Activated naive CD8-positive, alpha-beta T cell treated with anti-CD3 and anti-CD28 coated beads for 36 hours (primary cell): ENCODE measurements at places on chromosomes 5 and 9. TPM values are rescaled to one million over a fixed set of nuclear protein-coding genes. Genes with fewer than 3 reads are reported as not detected.

C1QTNF3 gene
- total RNA-seq: 1.8 TPM

SECISBP2 gene
- total RNA-seq: 27.3 TPM

CD72 gene
- total RNA-seq: 11.5 TPM

CAST gene
- 123 TPM for total RNA-seq

GRCh38 chr5:3056866-3057265, 305.4 kb upstream of the IRX2 start:
- DNase-seq: no peak

DNA sequence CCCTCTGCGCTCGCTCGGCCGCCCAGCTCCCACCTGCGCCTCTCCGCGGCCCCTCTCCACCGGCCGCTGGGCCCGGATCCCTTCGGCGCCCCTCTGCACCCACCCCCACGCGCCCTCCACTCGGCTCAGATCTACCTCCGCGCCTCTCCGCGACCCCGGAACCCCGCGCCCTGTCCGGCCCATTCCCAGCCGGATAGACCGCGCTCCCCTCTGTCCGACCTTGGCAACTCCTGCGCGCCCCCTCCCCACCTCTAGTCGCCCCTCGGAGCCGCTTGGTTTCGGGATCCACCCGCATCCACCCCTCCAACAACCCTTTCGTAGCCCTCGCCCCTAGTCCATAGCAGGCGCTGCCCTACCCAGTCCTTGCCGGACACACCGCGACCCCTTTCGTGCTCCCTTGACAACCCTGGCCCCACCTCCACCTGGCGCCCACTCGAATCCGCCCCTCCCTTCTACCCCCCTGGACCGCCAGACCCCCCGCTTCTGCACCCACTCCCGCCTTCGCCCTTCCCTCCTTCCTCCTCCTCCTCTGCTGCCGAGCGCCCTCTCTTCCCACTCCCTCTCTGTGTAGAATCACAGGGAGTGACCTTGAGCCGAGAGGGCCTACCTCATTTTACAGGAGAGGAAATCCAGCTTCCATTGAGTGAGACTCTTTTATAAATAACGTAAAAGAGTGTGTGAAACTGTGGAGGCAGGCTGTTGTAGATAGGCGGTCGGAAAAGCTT, 525 bp upstream of the AK3 start:
- no peak for DNase-seq

- DNase-seq: no peak
Observed at GRCh38 chr5:173472164-173472563, 143.9 kb upstream of the STC2 start.

- DNase-seq: no peak
Observed at GRCh38 chr9:92780206-92780605, 15.6 kb upstream of the BICD2 start.

DNA sequence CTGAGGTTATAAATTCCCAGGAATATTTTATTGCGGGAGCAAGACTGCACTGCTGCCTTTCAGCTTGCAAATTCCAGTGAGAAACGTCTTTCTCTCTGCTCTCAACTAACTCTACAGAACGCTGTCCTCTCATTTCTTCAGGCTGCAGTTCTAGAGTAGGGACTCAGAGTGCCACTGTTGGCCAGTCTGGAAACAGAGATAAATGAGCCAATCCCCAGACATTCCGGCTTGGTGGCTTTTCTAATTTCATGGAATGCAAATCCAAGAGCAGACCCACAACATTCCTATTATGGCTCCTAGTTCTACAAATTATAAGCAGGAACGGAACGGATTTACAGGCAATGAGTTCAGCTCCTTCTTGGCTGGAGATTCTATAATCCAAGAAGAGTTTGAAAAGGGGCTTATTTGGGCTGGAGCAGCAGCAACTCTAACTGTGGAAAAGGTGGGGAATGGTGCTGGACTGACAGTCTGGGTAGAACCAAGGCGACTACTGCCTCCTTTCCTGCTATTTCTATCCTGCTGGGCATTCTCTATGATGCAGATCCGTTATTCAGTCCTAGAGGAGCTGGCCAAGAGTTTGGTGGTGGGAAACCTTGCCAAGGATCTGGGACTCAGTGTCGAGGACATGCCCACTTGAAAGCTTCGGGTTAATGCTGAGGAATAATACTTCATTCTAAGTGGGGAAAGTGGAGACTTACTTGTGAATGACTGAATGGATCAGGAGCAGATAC, 9.3 kb downstream of the PCDHGA12 start:
- DNase-seq: no peak
